NCI-H1417 treated with DMSO at 0.1 percent for 48 hours (cell line): ENCODE measurements at places on chromosomes 16 and 17.

- DNase-seq, result no peak
These were observed 679.0 kb upstream of the CA10 start for GRCh38 chr17:52837492-52837891.

DNA sequence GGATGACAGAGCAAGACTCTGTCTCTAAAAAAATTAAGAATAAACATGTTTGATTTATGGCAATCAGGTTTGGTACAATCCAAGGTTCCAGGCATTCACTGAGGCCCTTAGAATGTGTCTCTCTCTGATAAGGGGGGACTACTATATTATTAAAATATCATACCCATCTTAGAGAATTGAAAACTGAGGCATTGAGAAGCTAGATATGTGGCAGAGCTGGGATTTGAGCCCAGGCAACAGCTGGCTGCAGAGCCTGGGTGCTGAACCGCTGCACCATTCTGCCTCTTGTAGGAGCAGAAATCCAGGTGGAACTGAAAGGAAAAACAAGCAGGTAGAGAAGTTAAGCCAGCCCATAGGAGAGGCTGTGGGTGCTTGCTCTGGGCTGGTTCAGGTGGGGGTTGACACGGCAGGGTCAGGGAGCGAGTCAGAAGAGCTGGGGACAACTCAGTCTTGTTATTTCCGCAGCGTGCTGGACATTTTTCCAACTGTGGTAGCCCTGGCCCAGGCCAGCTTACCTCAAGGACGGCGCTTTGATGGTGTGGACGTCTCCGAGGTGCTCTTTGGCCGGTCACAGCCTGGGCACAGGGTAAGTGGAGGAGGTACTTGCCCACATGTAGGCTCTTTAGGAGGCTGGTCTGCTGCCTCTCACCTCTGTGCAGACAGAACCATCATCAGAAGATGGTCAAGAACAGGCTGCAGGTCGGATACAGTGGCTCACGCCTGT, 62.5 kb downstream of the WIPI1 start:
- no peak for DNase-seq

DNA sequence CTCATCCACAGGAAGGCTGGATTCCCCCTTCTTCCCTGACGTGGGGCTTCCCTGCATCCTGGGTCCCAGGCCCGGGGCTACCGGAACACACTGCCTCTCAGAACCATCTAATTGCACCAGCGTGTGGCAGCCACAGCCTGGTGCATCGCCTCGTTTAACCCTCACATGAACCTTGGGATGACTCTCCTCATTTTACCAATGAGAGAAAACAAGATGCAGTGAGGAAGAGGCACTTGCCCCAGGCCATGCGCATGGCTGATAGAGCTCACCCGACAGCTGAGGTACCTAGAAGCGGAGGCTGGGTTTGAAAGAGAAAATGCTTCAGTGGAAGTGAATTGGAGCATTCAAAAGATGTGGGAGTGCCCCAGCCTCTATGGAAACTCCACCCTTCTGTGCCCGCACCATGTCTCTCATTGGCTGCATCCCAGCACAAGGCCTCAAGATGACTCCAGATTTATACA, 162.3 kb downstream of the KATNIP start:
- DNase-seq, result no peak

DNA sequence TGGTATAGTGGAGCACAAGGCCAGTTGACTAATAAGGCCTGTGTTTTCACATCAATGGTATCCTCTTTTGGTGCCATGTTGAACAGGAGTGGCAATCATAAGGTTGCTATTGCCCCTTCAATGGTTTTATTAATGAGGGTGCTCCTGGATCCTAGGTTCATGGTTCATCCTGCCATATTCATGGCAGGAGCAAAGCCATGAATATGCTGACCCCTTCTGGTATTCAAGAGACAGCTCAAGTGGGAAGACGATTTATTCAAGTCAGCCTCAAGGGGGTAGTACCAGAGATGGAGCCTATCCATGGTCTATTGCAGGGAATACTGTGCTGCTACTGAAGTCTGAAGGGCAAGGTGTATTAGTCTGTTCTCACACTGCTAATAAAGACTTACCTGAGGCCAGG, 2.6 kb downstream of the ABCA9 start:
- DNase-seq, result no peak

DNA sequence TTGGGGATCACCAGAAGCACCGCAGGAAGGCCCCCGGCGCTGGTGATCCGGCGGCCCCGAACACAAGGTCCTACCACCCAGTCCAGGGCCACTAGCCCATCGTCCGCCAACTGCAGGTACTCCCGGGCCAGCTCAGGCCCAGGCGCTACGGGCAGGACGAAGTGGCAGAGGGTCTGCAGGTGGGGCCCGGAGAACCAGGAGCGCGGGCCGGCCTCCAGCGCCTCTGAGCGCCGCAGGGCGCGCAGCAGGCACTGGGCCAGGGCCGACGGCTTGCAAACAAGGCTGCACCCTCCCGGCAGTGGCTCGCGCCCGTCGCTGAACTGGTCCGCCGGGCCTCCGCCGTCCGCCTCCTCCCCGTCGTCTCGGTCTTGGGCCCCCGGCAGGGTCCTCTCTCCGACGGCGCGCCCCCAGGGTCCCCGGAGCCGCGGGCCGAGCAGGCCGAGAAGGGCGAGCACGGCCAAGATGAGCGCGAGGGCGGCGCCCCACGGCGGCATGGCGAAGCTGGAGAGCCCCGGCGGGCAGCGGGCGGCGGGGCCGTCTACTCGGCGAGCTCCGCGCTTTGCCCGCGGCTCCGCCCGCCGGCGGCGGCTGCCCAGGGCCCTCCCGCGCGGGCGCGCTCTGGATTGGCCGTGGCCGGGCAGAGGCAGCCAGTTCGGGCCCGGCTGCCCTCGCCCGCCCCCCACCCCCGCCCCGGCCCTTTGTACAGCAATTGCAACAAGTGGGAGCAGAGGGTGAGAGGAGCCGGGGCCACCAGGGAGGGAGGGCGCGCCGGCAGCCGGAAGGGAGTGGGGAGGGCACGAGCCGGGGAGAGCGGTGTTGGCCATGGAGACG, at the start of gene ABHD15:
ABHD15 (minus strand) TSS at position 565 of the 831 bp plus-strand sequence; CDS start at position 494, 71 bp downstream.
- no peak for DNase-seq

DNA sequence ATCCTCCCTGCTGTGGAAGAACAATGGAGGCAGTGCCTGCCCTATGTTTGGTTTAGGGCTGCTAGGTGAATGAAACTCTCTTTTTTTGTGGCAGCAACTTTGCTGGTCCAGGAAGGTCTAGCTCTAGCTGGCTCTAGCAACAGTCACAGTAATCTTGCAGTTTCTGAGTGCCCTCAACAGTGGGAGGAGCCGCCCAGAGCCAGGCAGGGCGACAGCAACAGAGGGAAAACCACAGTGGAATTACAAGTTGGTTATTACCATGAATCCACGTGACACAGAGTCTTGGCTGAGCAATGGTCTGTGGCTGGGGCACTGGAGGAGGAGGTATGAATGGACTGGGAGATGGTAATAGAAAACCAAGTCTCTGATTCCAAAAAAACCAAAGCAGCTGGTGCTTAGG, 10.3 kb downstream of the HSPB9 start:
- DNase-seq, result no peak

GRCh38 chr17:66580956-66581391, 253.9 kb upstream of the CACNG5 start:
- DNase-seq, result no peak

GRCh38 chr16:59964232-59964924, 1230.3 kb upstream of the GOT2 start:
- DNase-seq, result no peak

- DNase-seq, result no peak
These were observed 203.7 kb downstream of the PHKB start for GRCh38 chr16:47664653-47665325.

DNA sequence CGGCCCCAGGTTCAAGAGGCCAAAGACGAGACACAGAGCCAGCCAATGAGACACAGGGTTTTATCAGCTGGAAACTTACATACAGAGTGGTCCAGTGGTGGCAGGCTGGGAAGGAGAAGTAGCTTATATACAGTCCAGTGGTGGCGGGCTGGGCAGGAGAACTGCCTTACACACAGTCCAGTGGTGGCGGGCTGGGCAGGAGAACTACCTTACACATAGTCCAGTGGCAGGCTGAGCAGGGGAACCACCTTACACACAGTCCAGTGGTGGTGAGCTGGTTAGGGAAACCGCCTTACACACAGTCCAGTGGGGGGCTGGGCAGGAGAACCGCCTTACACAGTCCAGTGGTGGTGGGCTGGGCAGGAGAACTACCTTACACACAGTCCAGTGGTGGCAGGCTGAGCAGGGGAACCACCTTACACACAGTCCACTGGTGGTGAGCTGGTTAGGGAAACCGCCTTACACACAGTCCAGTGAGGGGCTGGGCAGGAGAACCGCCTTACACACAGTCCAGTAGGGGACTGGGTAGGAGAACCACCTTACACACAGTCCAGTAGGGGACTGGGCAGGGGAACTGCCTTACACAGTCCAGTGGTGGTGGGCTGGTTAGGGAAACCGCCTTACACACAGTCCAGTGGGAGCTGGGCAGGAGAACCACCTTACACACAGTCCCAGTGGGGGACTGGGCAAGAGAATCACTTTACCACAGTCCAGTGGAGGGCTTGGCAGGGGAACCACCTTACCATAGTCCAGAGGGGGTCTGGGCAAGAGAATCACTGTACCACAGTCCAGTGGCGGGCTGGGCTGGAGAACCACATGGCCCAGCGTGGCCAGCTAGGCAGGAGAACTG, 90.9 kb downstream of the GAS7 start:
- no peak for DNase-seq

GRCh38 chr16:71594000-71594646, 17.2 kb upstream of the TAT start:
- DNase-seq, result no peak

DNA sequence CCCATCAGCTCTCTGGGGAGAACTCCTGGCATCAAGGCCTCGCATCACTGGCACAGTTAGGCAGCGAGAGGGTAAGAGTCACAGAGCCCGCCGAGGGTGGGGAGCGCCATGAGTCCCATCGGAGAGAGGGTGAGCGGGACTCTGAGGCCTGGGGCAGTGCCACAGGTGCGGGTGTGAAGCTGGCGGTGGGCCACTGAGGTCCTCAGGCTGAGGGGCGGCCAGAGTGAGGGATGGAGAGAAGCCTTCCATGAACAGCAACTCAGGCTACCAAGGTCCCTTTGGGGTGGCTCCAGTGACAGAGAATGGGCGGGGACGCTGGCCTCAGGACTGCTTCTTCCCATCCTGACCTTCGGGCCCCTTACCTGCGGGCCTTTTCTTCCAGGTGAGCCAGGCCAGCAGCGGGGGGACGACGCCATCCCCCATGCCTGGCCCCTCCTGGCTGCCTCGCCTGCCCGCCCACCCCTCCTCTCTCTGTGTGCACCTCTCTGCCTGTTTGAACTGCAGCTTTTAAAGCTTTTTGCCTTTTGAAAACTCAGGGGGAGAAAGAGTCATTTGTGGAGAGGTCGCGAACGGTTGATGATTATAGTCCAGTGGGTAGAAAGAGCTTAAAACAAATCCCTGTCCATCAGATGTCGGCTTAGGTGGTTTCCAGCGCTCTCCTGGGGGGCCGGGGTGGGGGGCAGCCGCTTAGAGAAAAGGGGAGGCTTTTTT, 149.3 kb upstream of the GSE1 start:
- no peak for DNase-seq

DNA sequence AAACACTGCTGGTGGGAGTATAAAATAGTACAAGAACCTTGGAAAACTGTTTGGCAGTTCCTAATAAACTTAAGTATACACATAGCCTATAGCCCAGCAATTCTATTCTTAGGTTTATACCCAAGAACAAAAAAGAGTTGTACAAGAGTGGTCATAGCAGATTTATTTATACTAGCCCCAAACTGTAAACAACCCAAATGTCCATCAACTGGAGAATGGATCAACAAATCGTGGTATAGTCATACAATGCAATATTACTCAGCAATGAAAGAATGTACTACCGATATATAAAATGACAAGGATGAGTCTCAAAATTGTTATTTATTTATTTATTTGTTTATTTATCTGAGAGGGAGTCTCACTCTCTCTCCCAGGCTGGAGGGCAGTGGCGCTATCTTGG, 23.1 kb downstream of the GNGT2 start:
- no peak for DNase-seq

DNA sequence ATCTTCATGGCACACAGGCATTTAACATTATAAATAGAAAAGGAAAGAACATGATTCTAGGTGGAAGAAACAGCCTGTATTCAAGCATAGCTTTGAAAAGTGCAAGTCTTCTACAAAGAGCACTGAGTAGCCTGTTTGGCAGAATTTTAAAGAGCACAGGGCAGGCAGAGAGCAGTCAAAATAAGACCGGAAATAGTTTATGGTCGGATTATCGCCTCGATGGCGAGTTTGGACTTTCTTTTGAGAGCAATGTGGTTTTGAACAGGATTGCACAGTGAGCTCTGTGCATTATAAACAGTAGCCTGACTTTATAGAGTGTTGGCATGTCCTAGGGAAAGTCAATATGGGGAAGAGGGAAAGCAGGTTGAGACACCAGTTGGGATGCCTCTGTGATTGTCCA, 6.2 kb upstream of the TMEM100 start:
- DNase-seq, result no peak

DNA sequence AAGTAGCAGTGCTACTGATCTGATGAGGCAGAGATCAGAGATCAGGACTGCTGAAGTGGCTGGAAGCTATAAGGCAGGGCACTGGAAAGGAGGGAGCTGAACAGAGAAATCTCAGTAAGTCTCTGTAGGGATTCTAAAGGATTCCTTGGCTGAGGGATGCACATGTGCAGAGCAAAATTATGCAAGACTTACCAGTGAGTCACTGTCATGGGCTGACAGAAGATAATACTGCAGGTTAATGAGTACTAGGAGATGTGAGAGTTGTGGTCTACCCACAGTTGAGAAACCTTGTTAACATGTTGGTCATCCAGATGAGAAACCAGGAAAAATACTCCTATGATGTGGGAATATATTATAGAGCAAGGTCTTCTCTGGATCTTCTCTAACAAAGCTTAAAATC, 378.1 kb downstream of the HAPSTR1 start:
- DNase-seq, result no peak

- DNase-seq, result no peak
These were observed 11.9 kb downstream of the C16orf86 start for GRCh38 chr16:67678354-67679023.

DNA sequence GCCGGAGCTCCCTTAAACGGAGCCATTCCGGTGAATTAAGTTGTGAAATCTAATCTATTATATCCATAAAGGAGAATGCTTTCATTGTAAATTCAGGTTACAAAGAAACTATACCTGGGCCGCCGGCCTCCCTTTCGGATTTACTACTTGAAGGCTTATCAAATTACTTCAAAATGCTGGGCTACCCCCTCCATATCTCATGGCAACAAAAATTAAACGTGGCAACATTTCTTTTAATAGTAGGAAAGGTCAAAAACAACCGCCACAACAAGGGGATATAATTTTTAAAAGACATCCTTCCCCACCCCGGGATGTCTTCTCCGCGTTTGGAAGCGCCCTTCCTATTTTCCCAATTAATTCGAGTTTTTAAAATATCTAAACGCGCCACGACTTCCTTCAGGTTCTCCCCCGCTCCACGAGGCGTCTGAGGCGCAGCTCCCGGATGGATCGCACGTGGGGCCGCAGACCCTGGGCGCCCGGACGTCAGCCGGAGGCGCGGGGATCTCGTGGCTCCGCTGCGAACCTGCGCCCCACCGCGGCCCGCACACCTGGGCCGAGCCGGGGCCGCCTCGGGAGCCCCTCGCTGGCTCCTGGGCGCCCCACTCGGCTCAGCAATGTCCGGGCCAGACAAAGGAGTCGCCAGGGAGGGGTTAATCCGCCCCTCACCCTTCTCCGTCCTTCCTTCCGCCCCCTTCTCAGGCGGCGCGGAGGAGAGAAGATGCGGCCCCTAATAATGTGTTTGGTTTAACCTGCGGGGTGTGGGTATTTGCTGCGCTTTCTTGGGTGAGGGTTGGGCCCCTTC, 47.4 kb upstream of the SLC38A10 start:
- DNase-seq, result no peak
